Chondrocyte (in vitro differentiated cells): ENCODE measurements at places on chromosomes 16 and 17. TPM values are rescaled to one million over a fixed set of nuclear protein-coding genes. Genes with fewer than 3 reads are reported as not detected.

DNA sequence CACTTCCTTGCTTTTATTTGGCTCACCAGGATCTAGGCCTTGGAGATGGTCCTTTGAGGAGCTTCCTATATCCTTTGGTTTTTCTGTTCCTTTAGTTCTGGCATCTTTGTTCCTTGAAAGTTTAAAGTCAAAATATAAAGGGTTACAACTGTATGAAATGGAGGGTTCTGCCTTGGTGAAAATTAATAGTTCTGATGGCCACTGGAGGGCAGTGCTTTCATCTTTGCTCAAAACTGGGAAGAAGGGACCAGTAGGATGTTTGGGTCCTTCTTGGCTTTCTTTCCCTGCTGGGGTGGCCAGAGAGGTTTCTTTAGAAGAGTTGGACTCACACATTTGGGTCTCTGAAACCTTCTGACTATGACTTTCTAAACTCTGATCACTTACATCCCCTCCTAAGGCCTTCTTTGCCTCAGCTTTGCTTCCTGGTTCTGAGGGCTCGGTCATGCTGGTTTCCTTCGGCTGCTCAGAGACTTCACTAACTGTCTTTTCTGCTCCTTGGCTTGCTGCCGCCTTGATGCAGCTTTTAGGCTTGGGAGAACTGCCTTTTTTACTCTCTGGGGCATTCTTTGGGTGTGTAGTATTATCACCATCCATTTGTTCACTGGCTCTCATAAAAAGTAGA is 10.9 kb upstream of the ITGA2B start:
- H3K27me3 ChIP-seq: no peaks in the 10 kb centered on the region
- no peak for DNase-seq
- H3K36me3 ChIP-seq: peaks cover 24% of the 10 kb centered on the region
- H3K27ac ChIP-seq: no peak overlapping the region
- H3K4me1 ChIP-seq: no peaks in the 10 kb centered on the region

The EZH1 gene
- 22.2 to 25.6 TPM (median 22.4 TPM) in 3 replicates for total RNA-seq

- H3K27me3 ChIP-seq: peaks cover 1% of the 10 kb centered on the region
- H3K4me3 ChIP-seq: no peak overlapping the region
- no peak for DNase-seq
- no peaks in the 10 kb centered on the region for H3K36me3 ChIP-seq
These were observed 77.0 kb downstream of the HS3ST2 start for GRCh38 chr16:22890976-22891375.

The TP53TG3C gene
- not detected in 3 replicates for total RNA-seq

The DUSP3 gene
- total RNA-seq: 39.4 to 60.2 TPM (median 57.7 TPM) in 3 replicates

- no peak overlapping the region for H3K4me3 ChIP-seq
- H3K36me3 ChIP-seq: no peaks in the 10 kb centered on the region
- H3K27ac ChIP-seq: no peak overlapping the region
- peaks cover 3% of the 10 kb centered on the region for H3K27me3 ChIP-seq
- no peak for DNase-seq
These were observed 518.5 kb upstream of the EEF2KMT start for GRCh38 chr16:5615868-5616642.

- H3K27me3 ChIP-seq: no peaks in the 10 kb centered on the region
- no peak for DNase-seq
- no peak overlapping the region for H3K4me3 ChIP-seq
- H3K36me3 ChIP-seq: peaks cover 2% of the 10 kb centered on the region
- H3K27ac ChIP-seq: peak overlapping the region; percentile 14
- peaks cover 14% of the 10 kb centered on the region for H3K4me1 ChIP-seq
These were observed 113.0 kb upstream of the AXIN2 start for GRCh38 chr17:65674246-65675045.

- H3K4me1 ChIP-seq: peaks cover 16% of the 10 kb centered on the region
- no peak for DNase-seq
- no peak overlapping the region for H3K27ac ChIP-seq
- no peaks in the 10 kb centered on the region for H3K27me3 ChIP-seq
- peaks cover 3% of the 10 kb centered on the region for H3K36me3 ChIP-seq
These were observed 69.0 kb downstream of the TBC1D16 start for GRCh38 chr17:79966681-79967080.

GRCh38 chr16:9885467-9885866 is 296.8 kb downstream of the GRIN2A start:
- no peaks in the 10 kb centered on the region for H3K36me3 ChIP-seq
- H3K27ac ChIP-seq: no peak overlapping the region
- DNase-seq: no peak
- H3K27me3 ChIP-seq: no peaks in the 10 kb centered on the region
- no peaks in the 10 kb centered on the region for H3K4me1 ChIP-seq
